ENCODE measurements at places on chromosomes 7 and 10.

- DNase-seq = no peak
These were observed 80.1 kb upstream of the LRRN3 start for GRCh38 chr7:111010798-111011197.

DNA sequence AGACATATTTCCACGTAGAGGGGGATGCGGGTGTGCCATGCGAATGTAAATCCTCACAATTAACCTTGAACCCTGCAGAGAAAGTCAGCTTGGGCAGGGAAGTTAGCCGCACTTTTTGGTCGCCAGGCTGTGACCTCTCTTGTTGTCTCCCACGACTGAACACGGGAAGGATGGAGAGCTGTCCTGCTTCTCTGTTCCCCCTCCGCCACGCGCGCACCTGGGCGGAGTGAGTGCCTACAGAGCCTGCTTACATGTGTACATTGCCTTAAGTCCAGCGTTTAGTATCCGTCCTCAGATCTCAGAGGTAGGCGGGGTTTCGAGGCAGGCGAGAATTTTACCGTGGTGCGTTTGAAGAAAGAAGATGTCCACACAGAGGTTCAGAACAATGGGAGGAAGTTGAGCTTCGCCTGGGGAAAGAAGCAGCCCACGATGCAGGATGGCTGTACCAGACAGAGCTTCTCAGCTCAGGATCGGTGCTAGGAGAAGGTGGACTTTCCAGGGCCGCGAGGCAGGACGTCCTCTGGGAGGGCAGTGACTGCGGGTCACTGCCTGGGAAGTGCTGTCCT is 482 bp upstream of the ERCC6 start:
- DNase-seq = peak; percentile 45

GRCh38 chr10:120506674-120507073 is 49.6 kb downstream of the PLPP4 start:
- DNase-seq = no peak

DNA sequence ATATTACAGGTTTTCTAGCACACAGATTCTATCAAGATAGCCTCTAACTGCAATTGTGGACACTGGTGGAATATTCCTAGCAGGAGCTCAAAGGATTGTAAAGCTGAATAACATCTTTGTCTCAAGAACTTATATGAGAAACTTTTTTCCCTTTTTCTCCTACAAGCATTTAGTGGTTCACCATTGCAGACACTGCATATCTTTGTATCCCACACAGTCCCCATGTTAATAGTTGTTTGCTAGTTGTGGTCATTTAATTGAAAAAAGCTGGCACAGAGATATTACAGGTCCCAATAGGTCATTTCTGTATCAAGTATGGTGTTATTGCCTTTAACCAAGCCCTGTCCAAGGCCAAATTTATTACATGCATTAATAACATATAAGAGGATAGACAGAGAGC is 226.2 kb upstream of the TCF7L2 start:
- DNase-seq = no peak

DNA sequence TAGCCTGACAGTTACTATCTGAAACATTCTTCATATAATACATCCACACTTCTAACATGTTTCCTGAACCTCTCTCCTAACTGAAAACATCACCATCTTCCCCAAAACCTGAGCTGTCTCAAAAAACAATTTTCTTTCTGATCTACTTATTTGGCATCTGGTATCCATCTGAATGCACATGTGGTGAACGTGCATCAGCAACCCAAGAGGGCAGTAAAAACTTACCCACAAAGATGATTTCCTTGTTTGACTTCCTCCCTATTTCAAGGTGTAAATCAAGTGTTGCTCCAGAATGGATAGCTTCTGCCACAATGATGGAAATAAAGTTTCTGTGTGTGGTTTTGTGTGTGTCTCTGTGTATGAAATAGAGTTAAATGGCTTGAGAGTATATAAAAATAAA is 500.4 kb downstream of the MAGI2 start:
- DNase-seq = no peak

DNA sequence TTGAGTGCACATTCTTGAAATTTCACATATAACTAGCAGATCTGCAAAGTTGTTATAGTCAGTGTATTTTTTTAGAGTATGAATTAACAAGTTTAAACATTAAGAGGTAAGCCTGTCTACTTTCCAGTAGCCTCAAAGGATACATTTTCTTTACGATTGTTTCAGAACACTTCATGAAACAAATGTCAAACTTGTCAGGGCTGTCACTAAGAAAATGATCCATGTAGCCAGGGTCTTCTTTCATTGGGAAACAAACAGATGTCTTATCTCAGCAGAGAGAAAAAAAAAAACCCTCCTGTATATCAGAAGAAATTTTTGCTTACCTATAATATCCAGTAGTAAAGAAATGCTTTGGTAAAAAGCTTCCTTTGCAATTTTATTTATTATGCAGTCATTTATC is 192.4 kb downstream of the PHF14 start:
- DNase-seq = no peak

DNA sequence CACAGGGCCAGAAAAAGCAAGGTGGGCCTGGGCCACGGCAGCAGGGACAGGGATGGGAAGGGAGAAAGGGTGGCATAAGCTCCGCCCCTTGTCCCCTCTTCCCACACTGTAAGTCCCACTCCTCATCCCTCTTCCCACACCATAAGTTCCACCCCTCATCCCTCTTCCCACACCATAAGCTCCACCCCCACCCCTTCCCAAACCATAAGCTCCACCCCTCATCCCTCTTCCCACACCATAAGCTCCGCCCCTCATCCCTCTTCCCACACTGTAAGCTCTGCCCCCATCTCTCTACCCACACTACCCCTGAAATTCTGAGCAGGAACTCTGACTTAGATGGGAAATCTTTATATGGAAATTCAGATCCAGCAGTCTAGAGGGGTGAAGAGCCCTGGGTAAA is 55.7 kb downstream of the HSPA12A start:
- DNase-seq = no peak

DNA sequence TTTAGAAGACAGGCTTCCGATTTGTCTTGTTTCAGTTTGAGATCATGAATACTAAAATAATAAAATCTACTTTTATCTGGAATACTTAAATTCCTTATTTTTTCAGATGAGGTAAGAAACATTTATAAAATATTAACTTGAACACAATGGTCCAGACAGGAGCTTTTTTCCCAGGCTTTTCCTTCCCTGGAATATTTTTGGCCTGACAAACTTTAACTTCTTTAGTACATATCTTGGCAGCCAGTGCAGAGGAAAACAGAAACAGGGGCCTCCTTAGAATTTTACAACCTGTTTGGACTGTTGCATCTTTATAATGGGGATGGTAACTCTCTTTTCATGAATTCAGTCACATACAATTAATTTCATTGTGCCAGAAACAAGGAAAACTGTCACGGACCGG is 41.4 kb downstream of the NRP1 start:
- peak; percentile 41 for DNase-seq

DNA sequence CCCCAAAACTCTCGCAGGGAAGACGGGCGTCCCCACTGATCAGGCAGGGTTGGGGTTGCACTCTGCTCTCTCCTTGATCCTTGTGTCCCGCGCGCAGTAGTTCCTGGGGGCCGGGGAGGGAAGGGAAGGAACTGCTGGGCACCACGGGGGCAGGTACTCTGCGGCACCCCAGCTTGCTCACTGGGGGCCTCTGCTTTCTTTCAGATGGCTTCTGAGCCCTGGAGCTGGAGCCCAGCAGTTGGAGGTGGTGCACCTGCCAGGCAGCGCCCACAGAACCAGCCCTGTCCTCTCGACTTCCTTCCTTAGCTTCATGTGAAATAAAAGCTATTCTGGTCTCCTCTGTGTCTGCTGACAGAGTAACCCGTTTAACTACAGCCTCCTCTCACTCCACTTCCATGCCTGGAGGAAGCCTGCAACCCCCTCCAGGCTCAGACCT is 12.2 kb downstream of the PLAC9 start:
- no peak for DNase-seq

- DNase-seq = no peak
These were observed 84.2 kb downstream of the PAXIP1 start for GRCh38 chr7:154918741-154919140.

GRCh38 chr7:54729107-54729506 is 29.9 kb downstream of the SEC61G start:
- DNase-seq = no peak

DNA sequence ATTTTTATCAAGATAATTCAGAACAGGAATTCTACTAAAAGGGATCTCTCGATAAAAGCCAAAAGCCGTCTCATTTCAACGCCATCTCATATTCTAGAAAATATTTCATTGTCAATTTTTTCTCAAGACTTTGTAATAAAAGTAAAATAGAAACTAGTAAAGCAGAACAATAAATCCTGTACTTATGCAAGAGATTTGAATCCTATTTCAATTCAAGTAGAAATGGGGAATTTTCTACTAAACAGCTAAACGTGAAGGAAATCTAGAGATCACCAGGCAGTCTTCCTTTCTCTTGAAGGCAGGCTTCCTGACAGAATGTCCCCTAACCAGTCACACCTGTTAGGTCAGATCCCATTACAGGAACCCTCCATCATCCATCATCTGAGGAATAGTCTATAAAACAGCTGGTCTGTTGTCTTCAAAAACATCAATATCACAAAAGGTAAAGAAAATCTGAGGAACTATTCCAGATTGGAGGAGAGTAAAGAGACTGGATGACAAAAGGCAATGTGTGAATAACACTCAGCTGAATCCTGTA is 23.7 kb downstream of the USP6NL start:
- DNase-seq = no peak

- DNase-seq = no peak
These were observed 18.7 kb upstream of the CRHR2 start for GRCh38 chr7:30700941-30701340.

- DNase-seq = peak; percentile 26
These were observed 10.4 kb upstream of the FGFR2 start for GRCh38 chr10:121608469-121609190.

- DNase-seq = no peak
These were observed 140.8 kb upstream of the NFE2L3 start for GRCh38 chr7:26011039-26011696.

DNA sequence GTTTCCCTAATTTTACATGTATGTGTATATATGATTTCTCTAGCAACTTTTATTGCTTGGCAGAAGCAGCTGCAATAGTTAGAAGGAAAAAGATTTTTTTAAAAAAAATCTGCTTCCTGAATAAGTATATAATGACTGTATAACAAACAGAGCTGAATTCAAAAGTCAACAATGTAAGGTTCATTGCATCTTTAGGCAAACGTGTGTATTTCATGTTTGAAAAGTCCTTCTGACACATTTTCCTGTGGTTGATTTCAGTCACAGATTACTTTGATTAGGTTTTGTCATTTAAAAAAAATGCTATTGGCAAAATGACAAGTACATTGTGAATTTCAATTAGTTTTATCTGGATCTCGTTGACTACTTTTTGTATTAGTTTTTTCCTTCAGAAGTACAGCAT is 231.0 kb downstream of the CSTF2T start:
- DNase-seq = no peak

DNA sequence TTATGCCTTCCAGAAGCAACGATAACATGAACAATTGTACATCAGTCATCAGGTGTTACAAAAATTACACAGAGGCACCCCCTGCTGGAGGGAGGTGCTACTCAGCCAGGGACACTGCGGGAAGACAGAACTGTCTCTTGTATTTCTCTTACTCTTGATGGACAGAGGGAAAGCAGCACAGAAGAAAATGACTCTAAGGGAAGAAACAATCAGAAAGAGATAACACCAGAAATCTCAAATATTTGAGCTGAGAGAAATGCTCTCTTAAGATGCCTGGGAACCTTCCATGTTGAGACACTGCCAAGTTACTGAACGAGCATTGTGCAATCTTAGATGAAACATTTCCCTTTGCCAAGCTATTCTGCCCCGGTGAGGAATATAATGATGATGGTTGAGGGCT is 227.6 kb upstream of the NPSR1 start:
- DNase-seq = peak; percentile 32
